GM03348 (cell line): ENCODE measurements at places on chromosomes 11 and 22.

- peak; percentile 31 for DNase-seq
Measured at GRCh38 chr22:37659066-37659896, 758 bp downstream of the PDXP start.

DNA sequence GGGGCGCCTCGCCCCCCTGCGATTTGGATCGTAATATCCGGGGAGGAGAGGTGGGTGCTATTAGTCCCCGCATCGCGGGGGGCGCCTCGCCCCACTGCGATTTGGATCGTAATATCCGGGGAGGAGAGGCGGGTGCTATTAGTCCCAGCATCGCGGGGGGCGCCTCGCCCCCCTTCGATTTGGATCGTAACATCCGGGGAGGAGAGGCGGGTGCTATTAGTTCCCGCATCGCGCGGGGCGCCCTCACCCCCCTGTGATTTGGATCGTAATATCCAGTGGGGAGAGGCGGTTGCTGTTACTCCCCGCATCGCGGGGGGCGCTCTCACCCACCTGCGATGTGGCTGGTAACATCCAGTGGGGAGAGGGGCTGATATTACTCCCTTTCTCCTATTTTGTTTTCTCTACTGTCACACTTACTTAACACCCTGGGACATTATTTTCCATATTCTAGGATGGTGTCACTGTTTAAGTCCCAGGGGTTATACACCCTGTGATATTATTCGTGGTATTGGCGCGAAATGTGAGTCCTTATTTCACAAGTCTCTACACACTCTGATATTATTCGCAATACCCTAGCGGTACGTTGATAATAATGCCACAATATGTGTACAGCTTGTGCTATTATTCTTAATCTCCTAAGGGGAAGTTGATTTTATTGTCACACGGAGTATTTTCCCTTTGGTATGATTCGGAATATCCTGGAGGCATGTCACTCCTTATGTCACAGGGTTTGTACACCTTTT is 57.8 kb upstream of the ALDH3B2 start:
- DNase-seq, result peak; percentile 5

DNA sequence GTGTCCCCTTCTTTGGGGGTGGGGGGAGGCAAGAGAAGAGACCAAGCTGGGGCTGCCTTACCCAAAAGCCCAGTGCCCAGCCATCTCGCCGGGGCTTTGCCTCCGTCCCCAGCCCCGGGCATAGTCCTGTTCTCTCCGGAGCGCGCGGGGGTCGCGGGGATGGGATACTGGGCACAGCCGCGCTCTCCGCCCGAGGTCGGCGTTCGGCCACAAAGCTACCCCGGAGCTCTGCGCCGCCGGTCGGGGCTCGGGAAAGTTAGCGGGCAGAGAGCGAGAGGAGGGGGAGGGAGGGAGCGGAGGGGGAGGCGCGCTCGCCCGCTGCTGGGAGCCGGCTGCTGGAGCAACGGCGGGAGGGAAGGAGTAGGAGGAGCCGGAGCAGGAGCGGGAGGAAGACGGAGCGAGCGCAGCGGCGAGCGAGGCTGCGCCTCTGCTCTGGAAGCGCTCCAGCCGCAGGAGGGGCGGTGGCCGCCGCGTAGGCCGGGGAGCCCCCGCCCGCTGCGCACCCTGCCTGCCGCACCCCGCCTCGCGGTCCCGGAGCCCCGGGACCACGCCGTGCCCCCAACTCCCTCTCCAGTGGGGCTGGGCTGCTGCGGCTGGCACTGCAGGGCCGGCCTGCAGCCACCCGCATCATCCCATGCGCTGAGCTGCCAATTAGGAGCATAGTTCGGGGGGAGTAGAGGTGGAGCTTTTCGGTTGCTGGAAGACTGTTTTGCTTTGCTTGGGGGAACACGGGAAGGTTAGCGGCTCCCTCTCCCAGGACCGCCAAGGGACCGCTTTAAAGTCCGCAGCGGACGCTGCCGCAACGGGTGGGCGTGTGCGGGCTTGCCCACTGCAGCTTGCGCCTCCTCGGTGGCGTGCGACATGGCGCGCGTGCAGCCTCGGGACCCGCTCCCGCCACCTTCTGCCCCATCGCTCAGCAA is at the start of gene SCN4B:
TSS of gene SCN4B (minus strand) at position 272 of the 920 bp plus-strand sequence. CDS start at position 122, 150 bp downstream.
- peak; percentile 88 for DNase-seq

DNA sequence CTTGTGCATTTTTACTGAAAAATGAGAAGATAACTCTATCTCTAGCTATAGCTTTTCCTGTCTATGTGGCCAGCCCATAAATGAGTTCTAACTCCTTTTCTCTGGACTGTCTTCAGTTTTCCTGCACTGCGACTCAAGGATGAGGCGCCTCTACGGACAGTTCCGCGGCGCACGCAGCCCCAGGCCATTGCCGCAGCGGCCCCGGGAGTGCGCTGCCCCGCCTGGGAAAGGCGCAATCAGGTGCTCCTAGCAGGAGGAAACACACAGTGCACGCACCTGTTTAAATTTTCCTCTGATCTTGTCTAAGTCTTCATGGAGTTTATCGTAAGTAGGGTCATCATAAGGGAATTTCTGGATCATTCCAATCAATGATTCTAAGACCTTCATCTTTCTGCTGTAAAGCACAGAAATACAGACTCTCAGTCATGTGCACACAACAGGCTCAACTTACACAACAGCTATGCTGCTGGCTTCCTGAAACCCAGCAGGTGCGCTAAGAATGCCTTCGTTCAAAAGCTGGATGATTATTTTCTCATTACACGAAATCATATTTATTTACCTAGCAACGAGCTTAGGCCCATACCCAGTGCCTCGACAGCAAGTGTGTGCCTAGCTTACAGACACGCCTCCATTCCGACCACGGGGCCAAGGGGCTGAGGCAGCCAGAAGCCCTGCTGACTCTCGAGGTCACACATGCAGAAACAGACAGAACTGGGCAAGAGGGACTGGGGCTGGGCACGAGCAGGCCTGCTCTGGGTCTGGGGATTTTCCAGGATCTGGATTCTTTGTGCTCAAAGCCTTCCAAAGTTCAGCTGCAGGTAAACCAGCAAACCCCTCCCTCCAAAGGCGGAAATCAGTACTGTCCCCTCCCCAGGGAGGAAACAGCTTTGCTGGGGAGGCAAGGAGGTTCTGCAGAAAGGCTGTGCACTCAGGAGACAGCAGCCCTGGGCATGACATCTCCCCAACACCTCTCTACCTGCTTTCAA is 7.2 kb downstream of the LTO1 start:
- DNase-seq, result no peak

- DNase-seq, result no peak
Measured at GRCh38 chr11:15923183-15923582, 433.2 kb downstream of the SOX6 start.

DNA sequence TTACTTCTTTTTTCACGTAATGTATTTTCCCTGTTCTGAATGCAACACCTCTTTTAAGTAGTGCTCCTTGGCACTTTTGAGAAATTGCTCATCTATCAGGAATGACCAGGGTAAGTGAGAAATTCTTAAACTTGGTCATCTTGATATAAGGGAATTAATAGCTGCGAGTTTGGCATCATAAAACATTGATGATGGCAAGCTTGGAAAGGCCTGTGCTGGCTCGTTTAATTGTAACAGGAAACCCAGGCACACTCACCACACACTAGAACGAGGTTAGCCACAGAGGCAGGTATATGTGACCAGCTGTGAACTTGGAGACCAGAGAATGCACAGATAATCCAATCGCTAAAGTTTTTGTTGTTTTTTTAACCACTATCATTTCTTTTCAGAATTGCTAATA is 24.3 kb downstream of the FAM118A start:
- DNase-seq, result peak; percentile 34

DNA sequence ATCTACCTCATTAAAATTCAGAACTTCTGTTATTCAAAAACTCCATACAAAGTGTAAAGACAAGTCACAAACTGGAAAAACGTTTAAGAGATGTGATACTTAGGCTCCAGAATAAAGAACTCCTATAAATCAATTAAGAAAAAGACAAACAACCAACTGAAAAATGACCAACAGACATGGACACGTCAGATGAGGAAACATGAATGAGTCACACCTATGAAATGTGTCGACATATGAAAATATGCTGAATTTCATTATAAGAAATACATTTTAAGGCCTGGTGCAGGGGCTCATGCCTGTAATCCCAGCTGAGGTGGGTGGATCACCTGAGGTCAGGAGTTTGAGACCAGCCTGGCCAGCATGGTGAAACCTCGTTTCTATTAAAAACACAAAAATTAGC is 78.7 kb downstream of the ENTHD1 start:
- peak; percentile 14 for DNase-seq
